ENCODE measurements at places on chromosomes 1 and 21.

DNA sequence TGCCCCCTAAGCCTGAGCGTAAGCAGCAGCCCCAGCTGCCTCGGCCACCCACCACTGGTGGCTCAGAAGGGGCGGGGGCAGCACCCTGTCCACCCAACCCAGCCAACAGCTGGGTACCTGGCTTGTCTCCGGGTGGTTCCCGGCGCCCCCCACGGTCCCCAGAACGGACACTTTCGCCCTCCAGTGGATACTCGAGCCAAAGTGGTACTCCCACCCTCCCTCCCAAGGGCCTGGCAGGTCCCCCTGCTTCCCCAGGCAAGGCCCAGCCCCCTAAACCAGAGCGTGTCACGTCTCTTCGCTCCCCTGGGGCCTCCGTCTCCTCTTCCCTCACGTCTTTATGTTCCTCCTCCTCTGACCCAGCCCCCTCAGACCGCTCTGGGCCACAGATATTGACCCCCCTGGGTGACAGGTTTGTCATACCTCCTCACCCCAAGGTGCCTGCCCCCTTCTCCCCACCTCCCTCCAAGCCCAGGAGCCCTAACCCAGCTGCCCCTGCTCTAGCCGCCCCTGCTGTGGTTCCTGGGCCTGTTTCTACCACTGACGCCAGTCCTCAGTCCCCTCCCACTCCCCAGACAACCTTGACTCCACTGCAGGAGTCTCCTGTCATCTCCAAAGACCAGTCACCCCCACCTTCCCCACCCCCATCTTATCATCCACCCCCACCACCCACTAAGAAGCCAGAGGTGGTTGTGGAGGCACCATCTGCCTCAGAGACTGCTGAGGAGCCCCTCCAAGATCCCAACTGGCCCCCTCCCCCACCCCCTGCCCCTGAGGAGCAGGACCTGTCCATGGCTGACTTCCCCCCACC, 46.2 kb downstream of the YARS1 start:
- no peak for DNase-seq

GRCh38 chr1:147539122-147539575, 2.2 kb upstream of the BCL9 start:
- DNase-seq = peak; percentile 84

DNA sequence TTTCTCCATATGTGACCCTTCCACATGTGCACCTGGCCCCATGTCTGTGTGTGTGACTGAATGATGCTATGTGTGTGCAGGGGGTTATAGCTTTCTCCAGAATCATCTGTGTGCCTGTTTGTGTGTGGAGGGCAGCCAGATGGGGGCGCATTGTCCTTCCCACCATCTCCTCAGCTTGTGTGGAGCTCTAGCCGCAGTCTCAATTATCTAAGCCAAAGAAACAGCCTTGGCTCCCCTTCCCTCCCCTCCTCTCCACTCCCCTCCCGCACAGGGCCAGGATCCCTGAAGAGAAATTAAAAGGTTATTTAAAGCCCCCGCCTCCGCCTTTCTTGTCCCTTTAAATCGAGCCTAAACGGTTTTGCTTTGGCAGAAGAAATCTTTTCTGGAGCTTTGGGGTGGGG, 1.8 kb upstream of the DMBX1 start:
- DNase-seq = peak; percentile 91

GRCh38 chr1:247467129-247467528, 9.2 kb upstream of the OR2B11 start:
- no peak for DNase-seq

DNA sequence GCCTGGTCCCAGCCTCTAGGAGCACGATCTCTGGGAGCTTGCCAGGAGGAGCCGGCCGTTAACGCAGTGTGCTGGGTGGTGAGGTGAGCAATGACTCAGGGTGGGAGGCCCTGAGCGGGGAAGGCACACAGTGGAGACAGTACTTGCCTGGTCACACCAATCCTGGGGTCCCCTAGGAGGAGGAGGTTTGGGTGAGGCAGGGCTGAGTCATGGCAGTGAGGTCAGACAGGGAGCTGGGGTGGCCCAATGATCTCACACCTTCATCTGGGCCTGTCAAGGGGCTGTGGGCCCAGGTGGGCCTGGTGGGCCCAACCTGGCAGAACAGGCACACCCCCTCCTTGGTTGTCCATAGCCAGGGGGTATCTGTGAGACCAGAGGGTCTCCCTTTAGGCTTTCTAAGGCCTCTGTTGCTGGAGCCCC, 8.6 kb upstream of the EDN2 start:
- peak; percentile 98 for DNase-seq

- peak; percentile 81 for DNase-seq
Observed at GRCh38 chr1:94095744-94096469, 25.0 kb downstream of the ABCA4 start.

GRCh38 chr1:4784761-4785160, 130.4 kb downstream of the AJAP1 start:
- peak; percentile 30 for DNase-seq

DNA sequence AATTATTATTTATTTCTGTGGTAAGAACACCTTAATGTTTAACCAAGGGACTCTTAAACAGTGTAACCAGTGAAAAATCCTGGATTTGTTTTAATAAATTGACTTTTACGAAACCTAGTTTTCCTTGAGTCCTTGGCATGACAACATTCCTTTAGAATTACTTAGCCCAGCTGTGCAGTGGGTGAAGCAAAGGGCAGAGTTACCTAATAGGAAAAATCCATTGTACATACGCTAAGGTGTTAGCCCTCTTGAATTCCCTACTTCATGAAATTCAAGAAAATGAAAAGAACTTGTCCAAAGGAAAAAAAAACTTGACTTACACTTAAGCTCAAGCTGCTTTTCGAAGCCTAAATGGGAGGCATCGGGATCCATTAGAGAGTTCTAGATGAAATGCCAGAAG, 852.0 kb upstream of the ADAMTS5 start:
- DNase-seq = no peak

GRCh38 chr1:47184090-47184821, 5.6 kb downstream of the PDZK1IP1 start:
- peak; percentile 78 for DNase-seq

DNA sequence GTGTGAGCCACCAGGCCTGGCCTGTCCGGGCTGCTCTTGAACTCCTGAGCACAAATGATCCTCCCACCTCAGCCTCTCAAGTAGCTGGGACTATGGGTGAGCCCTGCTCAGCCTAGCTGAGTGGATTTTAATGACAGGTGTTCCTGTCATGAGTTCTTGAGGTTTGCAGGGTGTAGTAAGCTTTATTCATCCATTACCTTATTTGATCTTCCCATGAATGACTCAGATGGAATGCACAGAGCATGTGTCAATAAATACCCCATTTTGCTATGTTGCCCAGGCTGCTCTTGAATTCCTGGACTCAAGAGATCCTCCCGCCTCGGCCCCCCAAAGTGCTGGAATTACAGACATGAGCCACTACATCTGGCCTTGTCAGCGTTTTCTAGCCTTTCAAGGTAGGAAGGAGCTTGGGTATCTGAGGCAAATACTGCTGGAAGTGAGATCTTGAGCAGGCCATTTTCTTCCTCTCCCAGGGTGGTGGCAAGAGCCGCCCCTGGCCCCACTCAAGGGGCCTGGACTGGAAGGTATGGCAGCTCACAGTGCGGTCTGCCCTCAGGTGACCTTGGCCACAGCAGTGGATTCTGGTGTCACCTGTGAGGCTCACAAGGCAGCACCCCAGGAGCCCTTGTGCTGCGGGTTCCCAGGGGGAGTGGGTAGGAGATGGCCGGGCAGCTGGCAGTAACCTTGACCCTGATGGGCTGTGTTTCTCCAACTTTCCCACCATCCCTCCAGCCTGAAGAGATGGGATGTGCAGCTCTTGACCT, 20.0 kb downstream of the PIK3CD start:
- peak; percentile 70 for DNase-seq

GRCh38 chr1:47703981-47704596, 266.2 kb downstream of the FOXD2 start:
- no peak for DNase-seq

DNA sequence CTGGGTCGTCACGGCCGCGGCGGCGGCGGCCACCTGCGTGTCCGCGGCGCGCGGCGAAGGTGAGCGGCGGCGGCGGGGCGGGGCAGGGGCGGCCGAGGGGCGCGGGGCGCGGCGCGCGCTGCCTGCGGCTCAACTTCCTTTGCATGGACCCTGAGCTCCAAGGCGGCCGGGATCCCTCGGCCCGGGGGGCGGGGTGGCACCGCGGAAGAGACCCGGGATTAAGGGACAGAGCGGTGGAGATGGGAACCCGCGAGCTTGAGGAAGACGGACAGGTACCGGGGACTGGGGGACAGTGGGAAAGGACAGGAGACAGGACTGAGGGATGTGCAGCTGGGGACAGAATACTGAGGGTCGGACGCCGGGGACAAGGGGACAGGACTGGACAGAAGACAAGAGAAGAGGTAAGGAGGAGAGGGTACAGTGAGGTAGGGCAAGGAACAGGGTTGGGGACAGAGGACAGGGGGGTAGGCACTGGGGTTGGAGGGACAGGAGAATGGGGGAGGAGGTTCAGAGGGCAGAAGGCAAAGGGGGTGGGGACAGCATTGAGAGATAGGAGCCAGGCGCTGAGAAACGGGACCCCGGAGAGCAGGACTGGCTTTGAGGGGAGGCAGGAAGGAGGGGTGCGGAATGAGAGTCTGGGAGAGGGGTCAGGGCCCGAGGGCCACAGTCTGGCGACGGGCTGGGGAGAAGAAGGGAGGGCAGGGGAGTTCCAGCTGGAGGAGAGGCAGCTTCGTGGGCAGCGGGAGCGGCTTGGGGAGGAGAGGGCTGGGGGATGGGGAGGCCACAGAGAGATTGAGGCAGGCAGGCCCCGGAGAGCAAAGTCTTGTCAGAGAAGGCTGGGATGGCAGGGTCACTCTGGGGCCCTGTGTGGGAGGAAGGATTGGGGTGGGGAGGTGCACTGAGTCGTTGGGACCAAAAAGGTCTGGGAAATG, 648 bp downstream of the EPHA8 start:
- no peak for DNase-seq

DNA sequence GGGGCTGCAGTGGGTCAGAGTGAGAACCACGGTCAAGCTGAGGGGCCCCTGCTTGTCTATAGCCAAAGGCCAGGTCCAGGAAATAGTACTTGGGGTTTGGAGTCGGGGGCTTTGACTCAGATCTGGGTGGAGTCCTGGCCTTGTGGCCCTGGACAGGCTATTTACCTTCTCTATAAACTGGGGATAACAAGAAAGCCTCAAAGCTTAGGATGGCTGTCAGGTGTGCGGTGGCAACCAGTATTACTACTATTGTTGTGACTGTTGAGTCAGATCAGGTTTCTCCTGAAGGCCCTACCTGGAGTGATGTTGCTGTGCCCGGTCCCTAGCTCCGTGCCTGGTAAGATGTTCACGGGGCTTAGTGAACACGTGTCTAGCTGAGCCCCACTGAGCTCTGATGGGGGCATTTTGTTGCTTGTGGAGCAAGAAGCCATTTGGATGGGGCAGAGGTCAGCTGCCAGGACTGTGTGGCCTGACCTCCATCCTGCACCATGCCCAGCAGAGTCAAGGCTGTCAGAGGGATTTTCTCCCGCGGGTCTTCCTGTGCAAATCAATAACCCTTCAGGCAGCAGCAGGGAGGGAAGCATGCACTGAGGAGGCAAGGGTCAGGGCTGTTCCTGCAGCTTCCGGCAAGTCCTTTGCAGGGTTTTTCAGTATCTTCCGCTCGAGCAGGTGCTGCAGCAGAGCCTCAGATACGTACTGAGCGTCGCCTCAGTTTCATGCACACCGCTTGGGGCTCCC, 170.3 kb downstream of the CAMTA1 start:
- DNase-seq = no peak

DNA sequence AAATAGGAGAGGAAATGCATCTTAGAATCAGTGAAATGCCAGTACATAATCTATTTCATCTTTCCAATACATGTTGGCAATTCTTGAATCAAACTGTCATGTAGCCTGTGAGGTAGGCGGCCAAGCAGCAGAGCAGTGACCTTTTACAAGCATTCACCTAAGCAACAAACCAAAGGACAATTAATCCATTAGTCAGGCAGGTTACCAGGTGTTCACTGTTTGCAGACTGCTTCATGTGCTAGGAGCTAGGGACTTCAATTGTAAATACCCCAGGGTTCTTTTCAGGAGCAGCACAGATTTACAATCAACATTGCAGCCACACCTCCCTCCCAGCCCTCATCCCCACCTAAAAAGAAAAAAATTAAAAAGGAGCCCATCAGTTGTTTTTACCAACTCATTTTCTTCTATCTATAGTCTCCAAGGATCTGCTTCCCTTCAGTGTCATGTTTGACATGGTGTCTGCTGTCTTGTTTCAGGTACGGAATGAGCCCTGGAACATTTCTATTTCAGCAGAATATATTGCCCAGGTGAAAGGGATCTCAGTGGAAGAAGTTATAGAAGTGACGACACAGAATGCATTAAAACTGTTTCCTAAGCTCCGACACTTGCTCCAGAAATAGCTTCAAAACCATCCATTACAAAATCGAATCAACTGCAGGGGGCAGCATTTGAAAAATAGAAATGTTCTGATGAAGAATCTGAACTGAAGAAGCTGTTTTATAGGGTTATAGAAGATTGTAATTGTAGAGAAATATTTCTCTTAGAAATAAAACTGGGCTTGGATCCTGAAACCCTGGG, 23.0 kb downstream of the TATDN3 start:
- no peak for DNase-seq

- no peak for DNase-seq
Observed at GRCh38 chr1:48007047-48007446, 9.9 kb upstream of the TRABD2B start.

DNA sequence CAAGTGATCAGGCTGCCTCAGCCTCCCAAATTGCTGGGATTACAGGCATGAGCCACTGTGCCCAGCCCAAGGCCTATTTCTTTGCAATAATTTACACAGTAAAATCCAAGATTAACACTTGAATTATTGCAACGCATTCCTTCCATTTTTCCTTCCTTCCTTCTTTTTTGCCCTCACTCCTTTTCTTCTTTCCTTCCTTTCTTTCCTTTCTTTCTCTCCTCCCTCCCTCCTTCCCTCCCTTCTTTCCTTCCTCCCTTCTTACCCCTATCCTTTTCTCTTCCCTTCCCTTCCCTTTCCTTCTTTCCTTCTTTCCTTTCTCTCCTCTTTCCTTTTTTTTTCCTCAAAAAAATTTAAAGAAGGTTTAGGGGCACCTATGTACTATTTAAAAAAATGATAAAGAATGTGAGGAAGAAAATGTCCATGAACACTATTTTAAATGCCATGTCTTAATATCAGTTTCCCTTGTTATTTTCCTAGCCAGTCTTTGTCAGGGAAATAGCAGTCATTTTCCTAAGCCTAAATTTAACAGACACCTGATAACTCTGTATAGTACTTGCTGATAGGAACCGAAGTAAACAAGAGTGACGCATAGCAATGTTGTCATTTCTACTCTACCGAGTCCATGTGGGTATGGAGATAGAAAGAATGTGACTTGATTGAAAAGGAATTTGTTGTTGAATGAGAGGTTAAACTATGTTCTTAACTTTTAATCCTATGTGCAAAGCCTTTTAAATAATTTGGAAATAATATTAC, 79.8 kb upstream of the HMCN1 start:
- DNase-seq = no peak

- peak; percentile 94 for DNase-seq
Observed at GRCh38 chr1:27960762-27961645, 1.2 kb downstream of the XKR8 start.
